ENCODE measurements at places on chromosomes 5 and 9.

- no peak for DNase-seq
Observed at GRCh38 chr9:83166372-83166771, 103.4 kb upstream of the RASEF start.

DNA sequence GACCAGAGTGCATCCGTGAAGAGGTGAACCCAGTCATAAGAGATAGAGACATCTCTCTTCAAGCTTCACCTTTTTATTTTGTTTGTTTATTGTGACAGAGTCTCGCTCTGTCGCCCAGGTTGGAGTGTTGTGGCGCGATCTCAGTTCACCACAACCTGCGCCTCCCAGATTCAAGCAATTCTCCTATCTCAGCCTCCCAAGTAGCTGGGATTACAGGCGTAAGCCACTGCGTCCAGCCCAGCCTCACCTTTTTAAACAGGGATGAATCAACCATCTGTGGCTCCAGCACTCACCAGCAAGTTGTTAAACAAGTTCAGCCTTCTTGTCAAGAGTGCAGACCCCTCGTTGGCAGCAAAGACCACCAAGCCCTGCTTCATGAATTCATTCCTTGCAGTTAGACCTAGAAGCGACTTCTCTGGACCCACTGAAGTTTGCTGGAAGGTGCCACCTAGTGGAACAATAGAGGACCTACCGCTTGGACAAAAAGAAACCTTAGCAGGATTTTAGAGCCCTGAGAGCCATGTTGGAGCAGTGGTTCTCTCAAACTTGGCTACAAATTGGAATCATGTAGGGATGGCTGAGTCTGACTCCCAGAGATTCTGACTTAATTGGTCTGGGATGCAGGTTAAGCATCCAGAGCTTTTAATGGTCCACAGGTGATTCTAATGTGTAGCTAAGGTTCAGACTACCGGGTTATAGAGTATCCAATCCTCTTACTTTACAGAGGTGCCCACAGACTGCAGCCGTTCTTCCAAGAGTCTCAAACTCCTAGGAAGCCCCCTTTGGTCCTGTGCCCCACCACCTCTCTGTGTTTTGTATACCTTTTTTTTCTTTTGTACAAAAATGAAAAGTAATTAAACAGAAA lies 10.5 kb upstream of the GALNT10 start:
- no peak for DNase-seq

- DNase-seq, result no peak
Observed at GRCh38 chr5:74862221-74862620, 4.0 kb downstream of the FAM169A start.

DNA sequence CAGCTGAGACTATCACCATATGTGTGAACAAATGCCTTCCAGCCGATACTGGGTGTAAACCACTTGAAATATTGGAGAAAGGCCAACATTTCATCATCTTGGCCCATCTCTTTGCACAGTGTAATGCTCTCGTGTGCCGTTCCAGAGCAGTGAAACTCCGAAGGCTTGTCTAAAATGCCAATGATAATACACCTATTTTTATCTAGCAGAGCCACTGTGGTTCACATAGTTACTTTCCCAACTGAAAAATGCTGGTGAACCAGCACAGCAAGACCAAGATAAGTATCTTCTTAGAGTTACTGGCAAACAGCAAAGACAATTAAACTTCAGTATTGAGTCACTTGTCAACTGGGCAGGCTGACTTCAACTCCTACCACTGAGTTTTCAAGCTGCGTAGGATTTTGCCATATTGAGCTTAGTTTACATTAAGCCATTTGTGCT lies 379.9 kb upstream of the ACTBL2 start:
- no peak for DNase-seq

GRCh38 chr5:76941442-76941841 lies 11.4 kb upstream of the CRHBP start:
- DNase-seq, result no peak

DNA sequence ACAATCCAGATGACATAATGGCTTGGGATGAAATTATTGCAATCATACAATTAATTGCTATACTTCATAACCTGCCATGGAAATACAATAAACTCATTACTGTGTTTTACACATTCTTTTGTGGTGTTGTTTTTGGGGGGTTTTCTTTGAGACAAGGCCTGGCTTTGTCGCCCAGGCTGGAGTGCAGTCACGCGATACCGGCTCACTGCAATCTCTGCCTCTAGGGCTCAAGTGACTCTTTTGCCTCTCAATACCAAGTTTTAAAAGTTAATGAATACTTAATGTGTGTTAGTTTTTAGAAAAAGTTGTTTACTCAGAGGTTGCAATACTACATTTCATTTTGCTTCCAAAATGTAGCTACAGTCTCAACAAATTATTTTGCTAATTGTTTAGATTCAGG lies 598.4 kb downstream of the CHSY3 start:
- no peak for DNase-seq

DNA sequence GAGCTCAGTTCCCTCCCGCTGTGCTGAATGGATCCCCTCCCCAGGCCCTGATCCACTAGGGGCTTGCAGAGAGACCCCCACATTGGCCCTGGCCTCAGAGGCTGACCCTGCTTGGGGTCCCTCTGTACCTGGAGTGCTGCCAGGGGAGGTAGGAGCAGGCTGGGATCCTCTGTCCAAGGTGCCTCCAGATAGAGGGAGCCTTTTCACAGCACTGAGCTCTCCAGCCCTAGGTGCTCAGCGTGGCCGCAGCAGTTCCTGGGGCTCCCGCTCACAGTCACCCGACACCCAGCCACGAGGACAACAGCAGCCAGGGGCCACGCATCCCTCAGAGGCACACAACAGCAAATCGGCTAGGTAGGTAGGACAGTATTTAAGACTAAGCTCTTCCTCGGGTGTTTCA lies 62.2 kb upstream of the IRX2 start:
- no peak for DNase-seq

DNA sequence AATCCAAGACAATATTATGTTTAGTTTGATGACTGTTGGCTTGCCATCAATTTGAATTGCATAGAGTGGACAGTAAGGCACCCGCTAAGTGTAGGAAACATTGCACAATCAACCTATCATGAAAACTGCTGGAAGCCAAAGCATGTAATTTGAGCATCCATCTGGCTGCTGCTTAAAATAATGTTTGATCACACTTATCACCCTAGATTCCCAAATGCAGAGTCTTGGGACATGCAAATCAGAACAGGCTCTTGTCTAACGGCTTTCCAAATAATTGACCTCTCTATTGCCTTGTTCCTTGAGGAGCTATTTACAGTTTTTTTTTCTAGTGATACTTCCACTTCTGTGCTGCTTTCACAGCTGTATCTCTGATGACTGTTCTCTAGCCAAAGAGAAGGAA lies 342.1 kb downstream of the PRR16 start:
- DNase-seq, result no peak

DNA sequence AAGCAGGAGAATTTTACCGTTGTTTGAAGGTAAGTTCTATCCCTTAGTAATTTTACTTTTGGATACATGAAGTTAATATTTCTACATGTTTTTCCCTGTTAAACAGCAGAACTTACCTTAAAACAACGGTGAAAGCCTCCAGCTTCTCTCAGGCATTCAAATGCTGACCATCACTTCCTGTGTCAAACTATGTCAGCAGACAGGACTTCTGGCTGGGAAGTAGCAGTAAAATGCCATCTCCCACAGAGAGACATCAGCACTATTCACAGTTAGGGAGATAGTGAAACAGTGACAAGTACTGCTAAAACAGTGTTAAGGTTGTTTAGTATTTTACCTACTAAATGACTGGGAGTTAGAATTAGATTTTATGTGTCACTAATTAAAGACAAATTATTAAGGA lies 34.2 kb upstream of the GOLGA1 start:
- DNase-seq, result no peak

- DNase-seq, result no peak
Observed at GRCh38 chr9:131610231-131610761, 65.0 kb downstream of the PRRT1B start.

DNA sequence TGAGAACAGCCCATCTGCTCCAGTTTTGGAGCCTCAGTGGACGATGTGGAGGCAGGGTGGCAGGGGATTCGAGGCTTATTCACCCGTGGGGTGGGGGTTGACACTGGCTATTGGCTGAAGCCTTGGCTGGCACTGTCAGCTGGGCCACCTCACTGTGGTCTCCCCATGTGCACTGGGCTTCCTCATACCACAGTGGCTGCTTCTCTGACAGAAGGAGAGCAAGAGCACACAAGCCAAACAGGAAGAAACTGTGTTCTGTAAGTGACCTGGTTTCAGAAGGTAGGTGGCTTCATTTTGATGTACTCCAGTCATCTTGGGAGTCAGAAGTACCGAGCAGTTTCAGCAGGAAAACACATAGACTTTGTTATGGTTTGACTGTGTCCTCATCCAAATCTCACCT lies 24.7 kb upstream of the CTNND2 start:
- DNase-seq, result no peak

- no peak for DNase-seq
Observed at GRCh38 chr9:4389003-4389402, 89.1 kb upstream of the GLIS3 start.

GRCh38 chr9:37082214-37082765 lies 38.1 kb upstream of the ZCCHC7 start:
- no peak for DNase-seq

DNA sequence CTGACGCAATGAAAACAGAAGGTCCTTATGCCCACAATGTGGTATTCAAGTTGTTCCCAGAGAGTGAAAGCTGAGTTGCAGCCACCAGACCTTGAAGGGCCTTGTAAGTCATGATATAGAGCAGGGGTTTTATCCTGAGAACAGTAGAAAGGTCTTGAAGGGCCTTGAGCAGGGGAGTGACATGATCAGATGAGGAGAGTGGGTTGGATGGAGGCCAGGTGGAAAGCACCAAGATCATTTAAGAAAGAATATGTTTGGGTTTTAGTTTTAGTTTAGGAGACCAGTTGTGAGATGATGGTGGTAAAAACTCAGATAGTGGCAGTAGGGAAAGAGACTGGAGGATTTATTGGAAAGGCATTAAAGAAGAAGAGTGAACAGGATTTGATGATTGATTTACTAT lies 5.9 kb downstream of the ITGA2 start:
- DNase-seq, result no peak

DNA sequence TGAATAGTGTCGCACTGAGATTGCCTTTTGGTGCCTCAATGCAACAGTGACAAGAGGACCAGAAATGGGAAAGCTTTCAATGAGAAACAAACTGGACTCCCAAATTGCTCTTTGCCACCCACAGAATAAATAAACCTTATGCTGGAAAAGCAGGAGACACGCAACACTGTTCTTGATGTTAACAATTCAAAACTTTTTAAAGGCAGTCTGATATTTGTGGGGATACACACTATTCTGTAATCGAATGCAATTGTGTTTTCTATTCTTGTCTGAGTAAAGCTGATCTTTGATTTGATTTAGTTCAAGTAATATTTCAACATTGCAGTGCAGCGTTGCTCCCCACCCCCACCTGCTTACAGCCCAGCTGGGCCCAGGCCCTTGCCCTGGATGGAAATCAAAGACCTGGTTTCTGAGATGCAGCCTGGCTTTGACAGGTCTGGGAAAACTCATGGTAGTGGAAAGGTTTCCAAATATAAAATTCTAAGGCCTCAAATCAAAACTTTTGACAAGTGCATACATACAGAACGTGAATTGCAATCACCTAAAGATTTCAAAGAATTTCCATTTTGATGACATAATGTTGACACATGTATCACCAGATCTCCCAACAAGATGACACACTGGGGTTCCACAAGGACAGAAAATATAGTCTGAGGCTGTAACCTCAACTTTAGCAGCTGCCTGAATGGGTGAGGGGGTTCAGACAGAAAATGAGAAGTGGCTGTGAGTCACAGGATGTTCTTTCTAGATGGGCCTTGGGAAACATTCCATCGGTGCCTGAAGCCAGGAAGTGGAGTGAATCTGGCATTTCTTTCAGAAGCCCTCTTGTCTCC lies 55.1 kb downstream of the ABCA1 start:
- no peak for DNase-seq

DNA sequence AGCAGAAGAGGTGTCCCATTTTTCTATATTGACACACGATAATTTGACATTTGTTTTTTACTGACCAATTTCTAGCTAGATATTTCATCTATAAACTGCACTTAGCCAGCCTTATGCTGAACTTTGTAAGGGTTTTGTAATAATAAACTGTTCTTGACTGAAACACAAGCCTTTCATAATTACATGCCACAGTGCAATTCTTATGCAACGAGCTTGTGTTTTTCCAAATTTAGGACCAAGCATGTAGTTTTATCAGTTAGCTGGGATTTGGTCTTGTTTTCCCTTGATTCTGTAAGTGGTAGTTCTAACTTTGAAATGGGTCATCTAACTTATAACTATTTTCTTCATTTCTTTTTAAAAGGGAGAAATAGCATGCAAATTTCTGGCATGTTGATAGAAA lies 1.3 kb upstream of the LURAP1L start:
- no peak for DNase-seq

DNA sequence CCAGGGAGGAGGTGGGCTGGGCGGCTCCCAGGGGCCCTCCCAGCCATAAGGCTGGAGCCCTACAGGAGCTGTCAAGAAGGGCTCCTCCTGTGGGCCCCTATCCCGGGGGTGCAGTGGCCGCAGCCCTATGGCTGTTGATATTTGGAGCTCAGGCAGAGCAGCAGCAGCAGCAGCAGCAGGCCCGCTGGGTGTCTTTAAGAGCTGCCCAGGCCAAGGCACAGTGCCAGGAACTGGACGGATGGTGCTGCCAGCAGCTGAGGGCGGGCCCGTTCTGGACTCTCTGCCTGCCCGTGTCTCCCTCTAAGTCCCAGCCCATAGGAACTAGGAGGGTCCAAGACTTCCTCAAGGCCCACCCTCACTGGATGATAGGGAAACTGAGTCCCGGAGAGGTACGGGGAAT lies 3.6 kb downstream of the AK1 start:
- no peak for DNase-seq

GRCh38 chr5:37663538-37663937 lies 176.3 kb downstream of the GDNF start:
- DNase-seq, result no peak

- no peak for DNase-seq
Observed at GRCh38 chr5:180103487-180104167, 32.1 kb upstream of the RNF130 start.

- no peak for DNase-seq
Observed at GRCh38 chr9:76374783-76375559, 19.3 kb downstream of the RFK start.

- no peak for DNase-seq
Observed at GRCh38 chr5:31255041-31255440, 61.6 kb downstream of the CDH6 start.

DNA sequence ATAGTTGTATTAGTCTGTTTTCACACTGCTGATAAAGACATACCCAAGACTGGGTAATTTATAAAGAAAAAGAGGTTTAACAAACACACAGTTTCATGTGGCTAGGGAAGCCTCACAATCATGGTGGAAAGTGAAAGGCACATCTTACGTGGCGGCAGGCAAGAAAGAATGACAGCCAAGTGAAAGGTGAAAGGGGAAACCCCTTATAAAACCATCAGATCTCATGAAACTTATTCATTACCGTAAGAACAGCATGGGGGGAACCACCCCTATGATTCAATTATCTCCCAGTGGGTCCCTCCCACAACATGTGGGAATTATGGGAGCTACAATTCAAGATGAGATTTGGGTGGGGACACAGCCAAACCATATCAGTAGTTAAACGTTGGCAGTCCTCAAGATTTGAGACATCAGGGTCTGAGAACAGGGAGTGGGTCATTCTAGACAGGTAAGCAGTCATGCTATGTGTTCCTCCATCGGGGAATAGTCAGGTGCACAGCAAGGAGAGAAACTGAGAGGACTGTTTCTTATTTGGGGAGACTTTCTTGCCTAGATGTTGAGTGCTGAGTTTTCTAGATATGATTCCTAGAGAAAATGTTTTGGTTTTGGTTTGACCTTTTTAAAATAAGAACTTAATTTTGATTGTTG lies 45.8 kb upstream of the ENTREP1 start:
- no peak for DNase-seq

GRCh38 chr9:77893706-77894105 lies 137.9 kb downstream of the GNAQ start:
- DNase-seq, result no peak
